ENCODE measurements at places on chromosomes 1 and 21. TPM values are rescaled to one million over a fixed set of nuclear protein-coding genes. Genes with fewer than 3 reads are reported as not detected.

ARHGEF2 gene
- 62.1 TPM for total RNA-seq

ANKRD13C gene
- 71.1 TPM for total RNA-seq

PRDX6 gene
- 99.9 TPM for total RNA-seq

SPRR2B gene
- total RNA-seq = not detected

TLR5 gene
- 3.0 TPM for total RNA-seq

NGF gene
- total RNA-seq = 4.1 TPM

CELA2A gene
- not detected for total RNA-seq

DIRAS3 gene
- 3.6 TPM for total RNA-seq

COPA gene
- 200 TPM for total RNA-seq

TMEM9 gene
- total RNA-seq = 94.4 TPM

EPHA10 gene
- total RNA-seq = 4.8 TPM

NBPF4 gene
- total RNA-seq = not detected

FAF1 gene
- 61.3 TPM for total RNA-seq

DNA sequence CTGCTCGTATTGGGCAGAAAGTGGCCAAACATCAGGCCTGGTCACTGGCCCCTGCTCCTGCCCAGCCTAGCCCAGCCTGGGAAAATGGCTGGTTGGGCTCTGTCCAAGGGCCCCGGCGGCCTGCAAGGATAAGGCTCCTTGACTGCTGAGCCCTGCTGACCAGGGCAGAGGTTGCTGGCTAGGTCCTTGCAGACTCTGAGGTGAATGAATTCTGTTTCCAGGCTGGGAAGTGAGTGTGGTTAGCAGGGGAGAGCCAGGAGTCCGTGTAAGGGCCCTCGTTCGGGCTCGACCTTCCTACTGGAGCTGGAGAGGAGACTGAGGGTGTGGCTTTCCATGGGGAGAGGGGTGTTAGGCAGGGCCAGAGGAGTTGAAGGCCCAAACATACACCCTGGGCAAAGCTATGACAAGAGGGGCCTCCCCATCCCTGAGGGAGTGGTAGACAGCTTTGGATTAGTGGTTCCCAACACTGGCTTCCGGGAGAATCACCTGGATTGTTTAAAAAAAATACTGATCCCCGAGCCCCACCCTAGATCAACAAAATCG, 20.6 kb downstream of the CSF1 start:
- no peak for DNase-seq
- H3K36me3 ChIP-seq = peaks cover 23% of the 10 kb centered on the region
- H3K4me3 ChIP-seq = no peak overlapping the region
- peaks cover 44% of the 10 kb centered on the region for H3K4me1 ChIP-seq
- H3K27me3 ChIP-seq = no peaks in the 10 kb centered on the region
- peak overlapping the region; percentile 10 for H3K27ac ChIP-seq

- peaks cover 90% of the 10 kb centered on the region for H3K4me1 ChIP-seq
- H3K27me3 ChIP-seq = no peaks in the 10 kb centered on the region
- H3K4me3 ChIP-seq = no peak overlapping the region
- no peak for DNase-seq
- peaks cover 40% of the 10 kb centered on the region for H3K36me3 ChIP-seq
Measured at GRCh38 chr1:2275796-2276536, 47.8 kb downstream of the SKI start.

DNA sequence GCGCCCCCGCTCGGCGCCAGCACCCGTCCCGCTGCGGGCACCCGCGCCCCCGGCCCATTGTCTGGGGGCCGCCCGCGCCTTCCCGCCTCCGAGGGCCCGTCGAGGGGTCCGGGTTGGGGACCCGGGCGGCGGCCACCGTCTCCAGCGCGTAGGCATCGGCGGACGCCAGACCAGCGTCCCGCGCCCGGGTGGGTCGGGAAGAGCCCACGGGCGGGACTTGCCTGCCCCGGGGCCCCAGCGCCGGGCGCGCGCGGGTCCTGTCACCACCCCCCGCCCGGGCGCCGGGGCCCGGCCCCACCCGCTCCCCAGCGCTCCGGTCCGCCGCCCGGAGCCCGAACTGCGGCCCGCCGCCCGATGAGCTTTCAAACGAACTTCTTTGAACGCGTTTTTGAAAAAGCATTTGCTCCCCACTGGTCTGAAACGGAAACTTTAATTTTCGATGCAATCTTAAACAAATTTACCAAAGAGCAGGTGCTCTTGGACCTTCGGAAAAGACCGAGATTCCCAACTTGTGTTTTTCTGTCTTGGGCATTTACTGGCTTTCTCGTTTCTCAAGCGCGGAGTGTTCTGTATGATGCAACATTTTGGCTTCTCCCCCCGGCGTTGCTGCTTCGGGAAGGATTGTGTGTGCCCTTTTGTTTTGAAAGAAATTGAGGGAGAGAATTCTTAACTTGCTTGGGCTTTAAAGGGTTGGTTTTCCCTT, 615 bp downstream of the CLIC4 start:
- peaks cover 24% of the 10 kb centered on the region for H3K4me1 ChIP-seq
- H3K27me3 ChIP-seq = no peaks in the 10 kb centered on the region
- H3K36me3 ChIP-seq = peaks cover 3% of the 10 kb centered on the region
- H3K27ac ChIP-seq = peak overlapping the region; percentile 34
- H3K4me3 ChIP-seq = peak overlapping the region; percentile 70

DNA sequence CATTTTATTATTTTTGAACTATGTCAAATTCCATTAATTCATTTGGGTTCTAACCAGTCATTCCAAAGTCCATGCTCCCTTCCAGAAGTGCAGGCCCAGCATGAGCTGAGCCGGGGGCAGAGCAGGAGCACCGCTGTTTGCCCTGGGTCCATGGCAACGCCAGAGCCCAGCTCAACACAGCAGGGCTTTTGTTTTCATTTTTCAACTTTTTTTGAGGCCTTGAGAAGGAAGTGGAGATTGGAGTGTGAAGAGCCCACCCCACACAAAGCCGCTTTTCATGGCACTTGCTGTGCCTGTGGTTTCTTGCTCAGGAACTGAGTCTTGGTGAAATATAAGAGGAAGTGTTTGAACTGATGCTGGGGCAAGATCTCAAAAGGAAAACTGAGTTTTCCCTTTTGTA, 13.2 kb upstream of the PRMT2 start:
- DNase-seq = no peak
- H3K36me3 ChIP-seq = no peaks in the 10 kb centered on the region
- H3K27me3 ChIP-seq = no peaks in the 10 kb centered on the region
- H3K27ac ChIP-seq = peak overlapping the region; percentile 95
- peaks cover 45% of the 10 kb centered on the region for H3K4me1 ChIP-seq

GRCh38 chr1:87053446-87053845, 139.0 kb downstream of the HS2ST1 start:
- no peak overlapping the region for H3K4me3 ChIP-seq
- no peak for DNase-seq
- H3K36me3 ChIP-seq = no peaks in the 10 kb centered on the region
- H3K4me1 ChIP-seq = no peaks in the 10 kb centered on the region
- no peaks in the 10 kb centered on the region for H3K27me3 ChIP-seq

- no peak overlapping the region for H3K4me3 ChIP-seq
- no peaks in the 10 kb centered on the region for H3K27me3 ChIP-seq
- H3K36me3 ChIP-seq = no peaks in the 10 kb centered on the region
- no peaks in the 10 kb centered on the region for H3K4me1 ChIP-seq
- no peak for DNase-seq
Measured at GRCh38 chr1:241841691-241842090, 6.3 kb upstream of the EXO1 start.

DNA sequence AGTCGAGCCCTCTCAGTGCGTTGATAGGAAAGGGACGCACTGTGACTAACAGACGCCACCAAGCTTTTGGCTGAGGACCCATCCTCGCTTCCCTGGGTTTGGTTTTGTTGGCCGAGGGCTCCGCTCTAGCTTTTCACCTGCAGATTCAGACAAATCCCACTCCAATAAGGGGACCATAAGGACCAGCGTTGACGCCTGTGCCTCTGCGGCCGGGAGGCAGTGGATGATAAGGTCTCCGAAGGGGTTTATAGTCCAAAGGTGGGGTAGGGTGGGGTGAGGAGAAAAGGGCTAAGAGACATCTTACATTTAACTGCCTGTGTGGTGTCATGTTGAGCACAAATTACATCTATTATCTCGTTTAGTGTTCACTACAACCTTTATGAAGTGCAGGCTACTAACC, 760 bp downstream of the PEX14 start:
- DNase-seq = no peak
- H3K27me3 ChIP-seq = no peaks in the 10 kb centered on the region
- H3K4me1 ChIP-seq = peaks cover 29% of the 10 kb centered on the region
- peaks cover 4% of the 10 kb centered on the region for H3K36me3 ChIP-seq
- peak overlapping the region; percentile 71 for H3K27ac ChIP-seq

DNA sequence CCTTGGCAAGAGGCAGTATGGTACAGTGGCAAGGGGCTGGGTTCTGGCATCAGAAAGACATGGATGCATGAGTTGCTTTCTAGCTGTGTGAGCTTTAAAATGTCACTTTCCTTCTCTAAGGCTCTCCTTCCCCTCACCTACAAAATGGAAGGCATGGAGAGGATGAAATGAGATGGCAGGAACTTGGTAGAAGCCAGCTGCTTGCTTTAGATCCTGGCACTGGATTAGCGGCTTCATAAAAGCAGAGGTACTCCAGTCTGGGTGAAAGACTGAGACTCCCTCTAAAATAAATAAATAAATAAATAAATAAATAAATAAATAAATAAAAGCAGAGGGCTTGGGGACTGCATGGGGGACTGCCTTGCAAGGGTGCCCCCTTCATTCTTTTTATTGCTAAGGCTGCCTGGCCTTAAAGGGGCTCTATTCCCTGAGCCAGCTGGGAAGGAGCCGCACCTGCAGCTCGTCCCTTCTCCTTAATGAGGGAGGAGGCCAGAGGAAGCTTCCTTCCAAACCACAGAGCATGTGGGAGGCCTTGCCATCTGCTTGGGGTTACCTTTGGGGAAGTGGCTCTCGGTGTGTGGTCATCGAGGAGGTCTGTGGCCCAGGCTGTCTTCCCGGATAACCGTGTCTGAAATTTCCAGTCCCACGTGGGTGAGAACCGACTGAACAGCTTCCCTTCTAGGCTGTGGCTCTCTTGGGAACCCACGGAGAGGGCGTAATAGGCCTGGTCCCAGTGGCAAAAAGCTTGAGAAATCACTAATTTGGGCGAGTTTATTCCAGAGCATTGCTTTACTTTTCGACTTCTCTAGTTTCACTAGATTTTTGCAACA, 2.0 kb upstream of the ATP13A2 start:
- peaks cover 12% of the 10 kb centered on the region for H3K36me3 ChIP-seq
- no peak overlapping the region for H3K4me3 ChIP-seq
- DNase-seq = no peak
- peaks cover 32% of the 10 kb centered on the region for H3K4me1 ChIP-seq
- H3K27me3 ChIP-seq = no peaks in the 10 kb centered on the region

- no peak for DNase-seq
- no peaks in the 10 kb centered on the region for H3K36me3 ChIP-seq
- H3K27ac ChIP-seq = no peak overlapping the region
- no peak overlapping the region for H3K4me3 ChIP-seq
- no peaks in the 10 kb centered on the region for H3K27me3 ChIP-seq
Measured at GRCh38 chr1:221839321-221839720, 97.4 kb upstream of the DUSP10 start.

DNA sequence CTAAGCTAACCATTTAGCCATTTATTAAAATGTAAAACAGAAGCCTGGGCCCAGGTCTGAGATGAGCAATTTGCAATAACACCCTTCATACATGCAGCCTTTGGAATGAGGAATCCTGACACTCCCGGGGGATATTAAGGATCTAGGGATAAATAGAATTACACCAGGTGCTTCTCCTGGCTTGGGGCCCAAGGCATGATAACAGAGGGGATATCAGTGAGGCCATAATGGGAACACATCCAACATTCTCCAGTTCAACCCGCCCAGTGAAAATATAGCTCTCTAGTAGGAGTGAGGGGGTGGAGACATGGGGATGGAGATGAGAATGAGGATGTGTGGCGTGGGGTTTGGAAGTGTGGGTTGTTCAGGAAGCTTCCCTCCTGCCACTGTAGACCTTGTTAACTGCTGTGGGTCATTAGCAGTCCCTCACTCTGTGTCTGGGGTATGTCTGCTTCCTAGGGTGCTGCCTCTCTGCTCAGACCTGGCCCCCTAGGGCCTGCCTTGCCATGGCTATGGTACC, 57.9 kb upstream of the KANK4 start:
- no peak overlapping the region for H3K27ac ChIP-seq
- no peaks in the 10 kb centered on the region for H3K27me3 ChIP-seq
- DNase-seq = no peak
- no peaks in the 10 kb centered on the region for H3K4me1 ChIP-seq

DNA sequence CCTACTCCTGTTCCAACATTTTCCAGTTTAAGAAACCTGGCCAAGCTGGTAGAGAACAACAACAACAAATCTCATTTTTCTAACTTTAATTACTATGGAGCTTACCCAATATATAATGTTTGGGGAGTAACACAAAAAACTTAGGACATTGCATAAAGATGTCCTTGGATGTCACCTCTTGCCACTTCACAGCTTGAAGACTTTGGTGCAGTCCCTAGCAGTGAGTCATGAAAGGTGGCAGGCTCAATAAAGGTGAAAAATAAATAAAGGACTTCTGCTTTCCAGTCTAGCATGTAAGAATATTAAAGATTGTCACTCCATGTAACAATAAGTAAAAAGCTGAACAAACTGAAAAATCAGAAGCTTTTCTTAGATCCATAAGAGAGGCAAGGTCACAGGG, 17.6 kb upstream of the SELP start:
- H3K36me3 ChIP-seq = no peaks in the 10 kb centered on the region
- H3K27ac ChIP-seq = no peak overlapping the region
- H3K4me1 ChIP-seq = no peaks in the 10 kb centered on the region
- no peak overlapping the region for H3K4me3 ChIP-seq

GRCh38 chr1:25063591-25064416, 133.7 kb upstream of the RUNX3 start:
- H3K27ac ChIP-seq = no peak overlapping the region
- H3K36me3 ChIP-seq = no peaks in the 10 kb centered on the region
- H3K4me3 ChIP-seq = no peak overlapping the region
- no peak for DNase-seq
- H3K4me1 ChIP-seq = peaks cover 10% of the 10 kb centered on the region
- peaks cover 2% of the 10 kb centered on the region for H3K27me3 ChIP-seq

GRCh38 chr1:209190591-209191261, 392.8 kb upstream of the CAMK1G start:
- no peak overlapping the region for H3K4me3 ChIP-seq
- peaks cover 4% of the 10 kb centered on the region for H3K4me1 ChIP-seq
- H3K27me3 ChIP-seq = no peaks in the 10 kb centered on the region
- no peaks in the 10 kb centered on the region for H3K36me3 ChIP-seq

GRCh38 chr1:3312898-3313575, 141.4 kb upstream of the ARHGEF16 start:
- H3K27ac ChIP-seq = peak overlapping the region; percentile 87
- peaks cover 63% of the 10 kb centered on the region for H3K4me1 ChIP-seq
- H3K4me3 ChIP-seq = no peak overlapping the region
- H3K36me3 ChIP-seq = peaks cover 11% of the 10 kb centered on the region
- peaks cover 24% of the 10 kb centered on the region for H3K27me3 ChIP-seq

DNA sequence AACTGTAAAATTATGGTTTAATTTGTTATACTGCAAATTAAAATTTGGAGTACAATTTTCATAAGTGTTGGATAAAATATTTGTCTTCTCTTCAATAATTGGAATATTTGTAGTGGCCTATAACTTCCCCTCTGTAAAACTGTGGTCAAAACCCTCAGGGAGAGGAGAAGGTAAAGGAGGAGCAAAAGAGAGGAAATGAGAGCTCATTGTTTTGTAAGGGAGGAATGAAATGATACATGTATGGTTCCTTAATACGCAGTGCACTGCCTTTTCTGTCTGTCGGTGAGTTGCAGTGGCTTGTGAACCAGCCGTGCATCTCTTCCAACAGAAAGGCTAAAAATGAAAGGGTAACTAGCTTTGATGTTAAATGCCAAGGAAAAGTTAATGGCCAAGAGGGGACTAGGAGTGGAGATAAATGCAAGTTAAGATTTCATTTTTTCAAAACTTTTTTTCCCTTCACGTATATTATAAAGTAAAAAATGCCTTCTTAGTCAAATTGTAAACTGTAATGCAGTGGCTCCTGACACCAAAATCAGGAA, 26.4 kb downstream of the LRRC8D start:
- no peaks in the 10 kb centered on the region for H3K27me3 ChIP-seq
- H3K4me3 ChIP-seq = no peak overlapping the region
- H3K36me3 ChIP-seq = peaks cover 9% of the 10 kb centered on the region
- DNase-seq = no peak
- peaks cover 13% of the 10 kb centered on the region for H3K4me1 ChIP-seq
